Stimulated activated CD8-positive, alpha-beta memory T cell treated with anti-CD3 and anti-CD28 coated beads, Interleukin-4, amount 100 ng/mL, for 24 hours (primary cell): ENCODE measurements at places on chromosomes 3 and 15.

DNA sequence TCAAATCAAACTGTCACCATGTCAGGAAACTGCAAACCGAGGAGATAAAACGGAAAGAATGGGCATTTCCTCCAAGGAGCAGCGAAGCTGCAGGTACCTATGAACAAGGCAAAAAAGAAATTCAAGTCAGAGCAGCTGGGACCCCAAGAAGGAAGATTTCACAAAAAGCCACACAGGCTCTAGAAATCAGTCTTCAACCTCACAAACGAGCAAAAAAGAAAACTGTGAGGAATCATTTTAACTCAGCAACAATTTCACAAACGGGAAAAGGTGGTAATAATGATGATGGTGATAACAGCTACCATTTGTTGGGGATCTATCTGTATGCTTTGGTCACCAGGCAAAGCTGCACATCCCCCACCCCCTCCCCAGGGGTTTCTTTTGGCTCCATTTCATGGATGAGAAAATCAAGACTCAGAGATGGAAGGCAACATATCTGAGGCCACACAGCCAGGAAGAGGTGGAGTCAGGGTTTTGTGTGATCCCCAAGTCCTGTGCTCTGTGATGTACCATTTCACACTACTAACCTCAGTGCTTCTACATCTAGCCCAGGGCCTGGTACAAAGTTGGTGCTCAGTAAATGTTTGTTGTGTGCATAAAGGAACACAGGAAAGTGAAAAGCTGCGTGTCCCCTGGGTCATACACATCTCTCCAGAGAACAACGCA, 109.9 kb downstream of the IQSEC1 start:
- DNase-seq, result no peak

- no peak for DNase-seq
Measured at GRCh38 chr3:119352034-119352609, 57.9 kb downstream of the ARHGAP31 start.

GRCh38 chr3:187957165-187957581, 196.8 kb upstream of the LPP start:
- DNase-seq, result no peak

GRCh38 chr3:128366652-128367051, 100.0 kb downstream of the DNAJB8 start:
- no peak for DNase-seq

- DNase-seq, result no peak
Measured at GRCh38 chr15:57323299-57323805, 53.0 kb upstream of the CGNL1 start.

DNA sequence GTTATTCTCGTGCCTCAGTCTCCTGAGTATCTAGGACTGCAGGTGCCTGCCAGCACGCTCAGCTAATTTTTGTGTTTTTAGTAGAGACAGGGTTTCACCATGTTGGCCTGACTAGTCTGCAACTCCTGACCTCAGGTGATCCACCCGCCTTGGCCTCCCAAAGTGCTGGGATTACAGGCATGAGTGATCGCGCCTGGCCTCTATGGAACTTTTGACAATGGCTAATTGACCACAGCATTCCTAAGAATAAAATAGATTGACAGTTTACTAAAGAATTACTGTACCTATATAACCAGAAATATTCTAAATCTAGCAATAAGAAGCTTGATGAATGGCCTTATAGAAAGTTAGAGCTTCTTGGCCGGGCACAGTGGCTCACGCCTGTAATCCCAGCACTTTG, 51.0 kb upstream of the TRIM42 start:
- DNase-seq, result no peak

GRCh38 chr15:85551221-85551832, 170.9 kb downstream of the AKAP13 start:
- no peak for DNase-seq

GRCh38 chr15:96307856-96308394, 22.6 kb upstream of the NR2F2 start:
- no peak for DNase-seq

GRCh38 chr3:160413613-160414248, 14.3 kb downstream of the SMC4 start:
- DNase-seq, result peak; percentile 22

- DNase-seq, result no peak
Measured at GRCh38 chr3:194306771-194307640, 44.1 kb downstream of the CPN2 start.

DNA sequence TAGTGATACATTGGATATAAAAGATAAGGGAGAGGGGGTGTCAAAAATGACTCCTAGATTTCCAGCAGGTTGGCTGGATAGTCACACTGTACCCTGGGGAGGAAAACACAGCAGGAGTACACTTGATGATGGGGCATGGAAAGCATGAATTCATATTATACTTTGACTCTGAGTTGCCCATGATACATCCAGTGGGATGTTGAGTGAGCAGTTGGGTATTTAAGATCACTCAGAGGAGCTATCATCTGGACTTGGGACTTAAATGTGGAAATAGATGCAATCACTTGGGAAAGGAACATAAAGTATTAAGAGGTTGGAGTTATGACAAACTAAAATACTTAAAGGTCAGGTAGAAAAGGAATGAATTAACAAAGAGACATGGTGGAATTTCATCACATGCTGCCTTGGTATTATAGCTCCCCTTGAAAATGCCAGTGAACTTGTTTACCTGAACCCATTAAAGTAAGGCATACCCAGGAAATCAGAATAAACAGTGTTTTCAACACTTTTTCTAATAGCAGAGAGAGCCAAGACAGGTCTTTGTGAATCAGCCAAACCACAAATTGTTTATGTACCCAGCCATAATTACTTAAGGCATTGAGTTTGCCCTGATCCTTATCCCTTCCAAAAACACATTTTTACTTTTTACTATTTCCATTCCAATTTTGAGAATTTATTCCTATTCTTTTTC, 49.9 kb upstream of the ABI3BP start:
- no peak for DNase-seq

- no peak for DNase-seq
Measured at GRCh38 chr3:184663756-184664155, 48.1 kb downstream of the MAGEF1 start.

- DNase-seq, result no peak
Measured at GRCh38 chr15:66625531-66625930, 59.7 kb upstream of the LCTL start.

- DNase-seq, result no peak
Measured at GRCh38 chr3:183114384-183115178, 15.3 kb upstream of the MCCC1 start.

DNA sequence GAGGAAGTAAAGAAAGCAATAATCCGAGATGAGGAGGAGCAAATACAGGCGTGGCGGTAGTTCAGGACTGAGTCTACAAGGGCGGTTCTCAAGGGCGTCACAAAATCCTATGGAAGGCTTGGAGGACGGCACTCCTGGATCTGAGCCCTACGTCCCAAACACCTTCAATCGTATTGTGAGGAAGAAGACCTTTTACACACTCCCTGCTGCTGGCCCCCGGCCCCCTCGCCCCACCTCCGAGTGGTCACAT, 747 bp downstream of the PLD1 start:
- no peak for DNase-seq

DNA sequence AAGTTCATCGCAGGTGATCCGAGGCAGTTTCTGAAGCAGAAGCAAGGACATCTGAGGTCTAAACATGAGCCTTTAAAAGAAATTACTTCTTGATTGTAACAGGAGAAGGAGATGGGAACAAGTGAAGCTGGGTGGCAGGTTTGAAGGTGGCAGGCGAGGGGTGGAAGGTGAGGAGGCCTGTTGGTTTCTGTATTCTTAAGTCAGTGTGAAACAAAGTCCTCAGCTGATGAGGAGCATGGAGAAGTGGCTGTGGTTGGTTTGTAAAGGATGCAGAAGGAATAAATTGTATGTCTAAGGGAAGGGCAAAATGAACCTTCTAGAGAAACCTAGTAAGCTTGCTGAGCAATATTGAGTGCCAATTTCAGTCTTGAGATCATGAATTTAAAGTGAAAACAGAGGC, 298.8 kb downstream of the CHST2 start:
- DNase-seq, result no peak

DNA sequence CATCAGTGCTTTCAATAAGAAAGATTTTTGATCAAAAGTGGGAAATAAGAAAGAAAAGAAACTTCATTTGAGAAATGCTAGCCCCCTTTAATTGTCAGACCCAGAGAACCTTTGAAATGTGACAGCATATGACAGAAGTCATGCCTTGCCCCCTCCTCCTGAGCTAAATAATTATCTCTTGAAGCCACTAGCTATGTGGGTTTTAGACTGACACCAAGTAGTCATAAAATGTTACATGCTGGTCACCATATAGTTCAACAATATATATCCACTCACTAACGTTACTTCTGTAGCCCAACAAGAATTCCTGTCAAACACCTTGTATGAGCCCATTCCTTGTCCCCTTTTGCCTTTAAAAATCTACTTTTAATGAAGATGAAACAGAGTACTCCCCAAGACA, 43.1 kb upstream of the AADACL2 start:
- no peak for DNase-seq

- DNase-seq, result no peak
Measured at GRCh38 chr3:157844216-157844615, 262.0 kb downstream of the SHOX2 start.

DNA sequence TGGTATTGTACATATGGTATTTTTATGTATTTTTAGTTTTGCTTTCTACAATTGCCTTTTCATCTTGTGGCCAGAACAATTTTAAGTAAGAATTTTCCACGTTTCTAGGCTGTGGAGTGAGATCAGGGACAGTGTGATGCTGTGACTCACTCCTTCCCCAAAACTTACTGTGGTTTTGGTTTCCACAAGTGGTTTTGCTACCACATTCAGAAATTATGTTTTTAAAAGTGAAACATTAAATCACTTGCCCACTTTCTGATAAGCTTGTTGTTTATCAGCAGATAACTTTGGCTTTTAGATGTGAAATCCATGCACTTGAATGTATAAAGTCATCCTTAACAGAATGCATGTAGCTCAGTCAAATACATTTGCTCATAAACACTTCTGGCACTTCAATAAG, 192.2 kb upstream of the THRB start:
- no peak for DNase-seq

DNA sequence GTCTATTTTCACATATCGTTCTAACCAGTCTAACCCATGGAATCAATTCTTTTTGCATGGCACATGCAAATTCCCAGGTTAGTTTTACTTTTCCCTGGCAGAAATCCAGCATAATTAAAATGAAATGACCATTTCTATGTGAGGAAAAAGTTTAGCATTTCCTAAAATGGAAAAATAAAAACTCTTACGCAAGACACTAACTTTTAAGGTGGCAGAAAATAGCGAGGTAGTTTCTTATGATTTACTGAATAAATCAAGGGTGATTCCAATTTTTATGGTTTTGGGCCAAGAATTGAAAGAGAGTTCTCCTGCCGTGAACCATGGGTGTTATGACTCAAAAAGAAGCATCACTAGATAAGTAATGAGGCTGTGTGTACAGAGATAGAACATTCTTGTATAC, 32.7 kb upstream of the NR2F2 start:
- DNase-seq, result no peak

DNA sequence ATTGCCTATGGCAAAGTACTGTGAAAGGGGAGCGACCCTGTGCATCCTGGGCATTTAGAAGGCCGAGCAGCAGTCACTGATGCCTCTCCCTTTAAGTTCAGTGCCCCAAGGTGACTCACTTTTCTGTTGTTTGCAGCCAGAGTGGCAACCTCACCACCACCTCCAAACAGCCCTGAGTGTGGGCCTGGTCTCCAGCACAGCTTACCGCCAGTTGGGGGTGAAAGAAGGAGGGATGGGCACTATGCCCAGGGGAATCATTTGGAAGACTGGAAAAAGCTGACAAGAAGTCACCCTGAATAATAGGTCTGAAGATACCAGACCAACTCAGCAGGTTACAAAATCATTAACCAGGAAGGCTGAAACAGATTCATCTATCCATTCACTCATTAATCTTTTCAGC, 571.8 kb downstream of the EPHB1 start:
- DNase-seq, result no peak
